ENCODE measurements at places on chromosomes 2 and 18.

DNA sequence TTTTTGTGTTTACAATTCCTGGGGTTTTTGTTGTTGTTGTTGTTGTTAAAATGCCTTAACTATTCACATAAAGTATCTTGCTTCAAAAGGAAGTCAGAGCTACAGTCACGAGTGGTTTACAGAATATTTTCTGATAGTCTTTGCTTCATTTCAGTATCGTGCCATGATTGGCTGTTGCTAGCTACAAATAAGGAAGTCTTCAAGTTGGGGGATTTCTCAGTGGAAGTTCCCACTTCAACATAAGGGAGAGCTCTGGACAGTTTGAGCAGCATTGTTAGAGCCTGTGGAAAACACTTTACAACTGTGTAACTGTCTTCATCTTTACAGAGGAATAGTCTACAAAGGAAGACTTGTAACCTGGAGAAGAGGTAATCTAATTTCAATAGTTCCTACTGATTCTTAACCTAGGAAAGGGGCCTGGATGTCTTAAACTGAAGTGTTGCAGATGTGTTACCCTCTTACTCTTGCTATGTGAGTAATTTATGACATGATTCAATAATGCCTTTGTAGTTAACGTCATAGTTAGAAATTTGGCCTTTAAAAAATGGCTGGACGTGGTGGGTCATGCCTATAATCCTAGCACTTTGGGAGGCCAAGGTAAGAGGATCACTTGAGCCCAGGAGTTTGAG is 23.4 kb upstream of the TANK start:
- DNase-seq: no peak

DNA sequence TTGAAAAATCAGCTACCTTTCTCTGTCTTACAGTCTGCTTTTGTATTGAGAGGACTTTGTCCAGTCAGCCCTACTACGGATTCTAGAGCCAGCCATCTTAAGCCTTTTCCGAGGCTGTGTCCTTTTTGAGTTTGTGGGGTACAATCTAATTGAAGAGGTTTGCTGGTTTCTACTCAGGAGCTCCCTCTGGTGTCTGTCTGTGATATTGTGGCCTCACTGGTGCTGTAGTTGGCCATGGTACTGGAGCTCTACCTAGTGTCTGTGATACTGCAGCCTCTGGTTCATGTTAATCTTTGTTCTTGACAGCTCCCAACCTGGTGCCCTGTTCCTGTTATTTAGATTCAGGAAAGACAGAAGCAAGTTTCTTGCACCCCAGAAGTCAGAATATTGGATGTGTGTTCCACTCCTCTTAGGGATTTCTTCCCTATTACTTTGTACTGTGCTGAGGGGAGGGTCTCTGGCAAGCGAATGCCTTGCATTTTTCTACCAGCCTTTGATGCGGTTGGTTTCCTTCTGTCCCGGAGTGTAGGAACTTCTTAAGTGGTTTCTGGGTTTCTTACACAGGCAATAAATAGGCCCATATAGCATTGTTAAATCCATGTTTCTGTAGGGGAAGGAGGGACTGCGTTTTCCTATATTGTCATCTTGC is 78.5 kb downstream of the ACSL3 start:
- DNase-seq: peak; percentile 73

DNA sequence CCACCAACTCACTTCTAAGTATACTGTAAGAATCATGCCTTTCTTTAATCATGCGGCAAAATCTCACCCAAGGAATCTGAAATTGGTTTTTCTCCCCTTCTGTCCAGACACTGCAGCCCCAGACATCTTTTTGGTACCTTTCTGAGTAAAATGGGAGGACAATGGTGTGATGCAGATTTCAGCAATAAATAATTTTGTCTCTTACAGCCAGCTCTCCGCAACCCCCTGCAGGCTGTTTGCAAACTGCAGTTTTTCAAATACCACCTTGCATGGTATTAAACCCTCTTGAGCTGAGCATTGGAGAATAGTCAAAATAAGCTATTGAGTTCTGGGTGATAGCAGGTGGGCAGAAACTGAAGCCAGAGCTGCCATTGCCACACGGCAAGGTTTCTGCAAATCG is 32.2 kb downstream of the GPR39 start:
- DNase-seq: no peak

GRCh38 chr2:236176417-236176816 is 8.2 kb upstream of the GBX2 start:
- DNase-seq: peak; percentile 36

DNA sequence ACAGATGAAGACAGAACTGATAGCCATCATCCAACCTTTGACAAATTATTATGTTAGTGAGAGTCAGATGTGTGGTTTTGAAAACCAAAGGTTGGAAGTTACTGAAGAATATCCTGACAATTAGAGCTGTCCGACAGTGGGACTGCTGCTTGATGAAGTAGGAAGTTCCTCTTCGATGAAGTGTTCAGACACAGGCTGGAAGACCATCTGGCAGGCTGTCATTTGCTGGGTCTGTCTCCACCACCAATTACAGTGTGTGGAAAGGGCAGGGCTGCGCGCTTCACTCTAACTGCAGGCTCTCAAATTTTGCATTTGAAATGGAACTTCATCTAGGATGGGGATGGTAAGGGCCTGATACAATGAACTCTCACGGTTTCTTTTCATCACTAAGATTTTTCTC is 313.8 kb downstream of the PIK3C3 start:
- no peak for DNase-seq

- no peak for DNase-seq
Observed at GRCh38 chr2:39370101-39370500, 67.0 kb downstream of the MAP4K3 start.

DNA sequence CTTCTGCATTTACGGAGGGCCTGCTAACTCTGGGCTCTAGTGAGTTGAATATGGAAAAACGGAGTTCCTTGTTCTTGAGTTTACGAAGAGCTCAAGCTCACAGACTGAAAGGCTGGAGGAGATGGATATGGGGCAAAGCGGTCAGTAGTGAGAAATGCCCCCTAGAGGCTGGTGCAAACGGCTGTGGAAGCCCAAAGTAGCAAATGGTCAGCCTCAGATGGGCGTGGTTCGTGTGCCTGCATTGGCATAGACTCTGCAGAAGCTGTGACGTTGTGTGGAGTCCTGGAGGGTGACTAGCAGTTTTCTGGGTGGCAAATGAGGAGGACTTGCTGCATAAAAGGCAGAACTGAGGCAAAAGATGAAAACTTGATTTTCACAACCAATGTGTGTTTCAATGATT is 93.6 kb upstream of the TWIST2 start:
- DNase-seq: no peak

GRCh38 chr2:129798626-129799025 is 180.8 kb upstream of the RAB6C start:
- no peak for DNase-seq

GRCh38 chr2:219556413-219556812 is 12.6 kb downstream of the TMEM198 start:
- DNase-seq: no peak

DNA sequence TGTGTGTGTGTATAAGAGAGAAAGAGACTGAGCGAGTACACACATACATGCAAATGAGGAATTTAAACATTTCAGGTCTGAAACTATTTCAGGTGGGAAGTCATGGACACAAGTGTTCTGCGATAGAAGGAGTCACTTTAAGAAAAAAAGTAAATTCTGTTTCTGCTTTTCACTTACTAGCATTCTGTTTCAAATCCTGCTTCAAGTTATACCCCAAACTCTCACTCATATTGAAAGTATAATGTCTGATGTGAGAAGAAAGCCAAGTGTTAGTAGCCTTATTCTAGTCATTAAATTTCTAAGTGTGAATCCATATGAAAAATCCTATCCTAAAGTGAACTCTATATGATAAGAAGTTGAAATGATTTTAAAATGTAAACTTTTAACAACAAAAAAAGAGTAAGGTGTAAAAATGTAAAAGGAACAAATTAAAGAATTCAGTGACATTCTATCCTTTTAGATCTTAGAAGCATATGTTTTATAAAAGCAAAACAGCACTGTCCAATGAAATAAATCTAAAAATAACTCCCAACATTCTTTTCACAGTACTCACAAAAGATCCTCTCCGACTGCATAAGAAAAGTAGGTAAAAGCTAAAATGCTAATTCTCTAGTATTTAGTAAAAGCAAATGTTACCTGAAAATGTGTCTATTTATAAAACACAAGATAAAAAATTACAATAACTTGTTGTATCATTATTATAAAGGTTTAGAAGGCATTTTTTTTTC is 570.6 kb downstream of the ZEB2 start:
- no peak for DNase-seq

- DNase-seq: no peak
Observed at GRCh38 chr2:18336975-18337374, 223.5 kb downstream of the RDH14 start.

DNA sequence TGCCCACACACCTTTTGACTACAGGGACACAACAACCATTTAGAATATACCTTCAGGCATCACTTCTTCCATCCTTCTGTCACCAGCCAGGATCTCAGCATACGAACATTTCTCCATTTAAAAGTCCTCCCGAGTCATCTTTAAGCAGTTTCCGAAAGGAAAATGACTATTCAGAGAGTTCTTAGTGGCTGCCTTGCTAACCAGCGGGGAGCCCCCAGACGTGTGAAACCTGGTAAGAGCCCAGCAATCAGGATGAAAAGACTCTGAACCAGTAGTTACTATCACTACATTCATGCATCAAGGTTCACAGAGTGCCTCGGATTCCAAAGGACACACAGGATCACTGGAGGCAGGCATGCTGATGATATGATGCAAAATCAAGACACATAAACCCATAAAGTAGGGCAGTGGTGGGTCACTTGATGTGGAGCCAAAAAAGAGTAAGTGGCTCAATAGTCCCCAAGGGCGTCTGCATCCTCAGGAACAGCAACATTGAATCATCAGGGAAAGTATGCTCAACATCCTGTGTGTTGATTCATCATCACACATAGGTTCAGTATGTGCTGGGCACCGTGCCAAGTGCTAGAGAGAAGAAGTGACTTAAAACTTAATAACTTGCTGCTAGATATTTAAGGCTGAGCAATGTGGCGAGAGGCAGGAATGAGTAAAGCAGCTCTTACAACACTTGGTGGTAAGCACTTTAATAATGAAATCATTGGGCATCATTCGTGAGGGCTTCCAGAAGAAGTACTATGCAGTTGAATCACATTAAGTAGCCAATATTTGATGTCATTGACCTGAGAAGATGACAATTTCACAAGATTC is 4.4 kb downstream of the CCL20 start:
- DNase-seq: no peak

DNA sequence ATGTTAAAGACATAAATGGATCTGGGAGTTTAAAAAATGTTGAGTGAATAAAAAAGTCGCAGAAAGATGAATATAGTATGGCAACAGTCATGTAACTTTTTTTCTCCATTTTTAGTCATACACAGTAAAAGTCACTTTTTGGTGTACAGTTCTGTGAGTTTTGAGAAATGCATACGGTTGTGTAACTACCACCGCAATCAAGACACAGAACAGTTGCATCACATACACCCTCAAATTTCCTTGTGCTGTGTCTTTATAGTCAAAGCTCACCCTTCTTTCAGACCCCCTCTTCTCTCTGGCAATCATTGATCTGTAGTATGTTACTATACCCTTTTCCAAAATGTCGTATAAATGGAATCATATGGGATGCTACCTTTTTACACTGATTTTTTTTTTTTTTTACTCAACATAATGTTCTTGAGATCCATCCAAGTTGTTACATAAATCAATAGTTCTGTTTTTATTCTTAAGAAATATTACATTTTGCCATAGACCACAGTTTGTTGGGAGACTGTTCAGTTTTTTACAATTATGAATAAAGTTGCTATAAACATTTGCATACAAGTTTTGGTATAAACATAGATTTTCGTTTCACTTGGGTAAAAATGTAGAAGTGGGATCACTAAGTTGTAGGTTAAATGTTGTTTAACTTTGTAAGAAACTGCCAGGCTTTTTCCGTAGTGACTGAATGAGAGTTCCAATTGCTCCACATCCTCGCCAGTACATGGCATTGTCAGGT is 35.4 kb upstream of the AGFG1 start:
- no peak for DNase-seq

GRCh38 chr18:63087421-63088230 is 231.9 kb downstream of the BCL2 start:
- no peak for DNase-seq

- peak; percentile 86 for DNase-seq
Observed at GRCh38 chr2:209473930-209474419, 50.1 kb downstream of the MAP2 start.

- DNase-seq: no peak
Observed at GRCh38 chr18:9741793-9742523, 33.9 kb downstream of the RAB31 start.

DNA sequence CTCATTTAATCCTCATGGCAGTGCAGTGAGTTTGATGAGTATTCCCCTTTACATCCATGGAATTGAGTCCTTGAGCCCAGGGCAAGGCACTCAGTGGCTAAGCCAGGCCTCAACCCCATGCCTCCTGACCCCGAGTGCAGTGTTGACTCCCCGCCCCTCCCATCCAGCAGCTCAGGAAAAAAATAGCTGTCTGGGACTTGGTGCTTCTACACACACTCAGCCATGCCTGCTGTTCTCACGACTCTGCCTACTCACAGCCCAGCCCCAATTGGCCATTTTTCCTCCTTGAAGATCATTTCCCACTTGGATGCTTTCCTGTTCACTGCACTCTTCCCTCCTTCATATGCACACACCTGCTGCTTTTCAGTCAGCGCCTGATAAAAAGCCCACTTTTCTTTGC is 8.8 kb downstream of the FOSL2 start:
- no peak for DNase-seq

GRCh38 chr2:114545052-114545451 is 102.6 kb downstream of the DPP10 start:
- DNase-seq: no peak

- no peak for DNase-seq
Observed at GRCh38 chr2:225274751-225275150, 124.8 kb upstream of the NYAP2 start.

- DNase-seq: no peak
Observed at GRCh38 chr2:201271917-201272316, 11.6 kb downstream of the CASP8 start.

DNA sequence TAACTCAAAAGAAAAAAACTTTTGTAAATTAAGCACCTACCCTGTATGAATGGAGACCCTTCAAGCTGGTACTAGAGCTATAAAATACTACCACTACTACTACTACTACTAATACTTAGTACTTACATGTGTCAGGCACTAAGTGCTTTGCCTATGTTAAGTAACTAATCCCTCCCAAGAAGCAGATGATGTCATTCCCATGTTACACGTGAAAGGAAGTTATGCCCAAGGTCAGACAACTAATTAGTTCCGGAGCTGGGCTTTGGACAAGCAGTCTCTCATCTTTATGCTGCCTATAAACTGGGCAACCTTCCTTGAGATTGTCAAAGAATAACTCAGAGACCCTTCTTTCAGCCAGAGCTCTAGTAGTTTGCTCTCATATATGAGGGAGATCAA is 13.9 kb upstream of the ATP6V1B1 start:
- DNase-seq: no peak

DNA sequence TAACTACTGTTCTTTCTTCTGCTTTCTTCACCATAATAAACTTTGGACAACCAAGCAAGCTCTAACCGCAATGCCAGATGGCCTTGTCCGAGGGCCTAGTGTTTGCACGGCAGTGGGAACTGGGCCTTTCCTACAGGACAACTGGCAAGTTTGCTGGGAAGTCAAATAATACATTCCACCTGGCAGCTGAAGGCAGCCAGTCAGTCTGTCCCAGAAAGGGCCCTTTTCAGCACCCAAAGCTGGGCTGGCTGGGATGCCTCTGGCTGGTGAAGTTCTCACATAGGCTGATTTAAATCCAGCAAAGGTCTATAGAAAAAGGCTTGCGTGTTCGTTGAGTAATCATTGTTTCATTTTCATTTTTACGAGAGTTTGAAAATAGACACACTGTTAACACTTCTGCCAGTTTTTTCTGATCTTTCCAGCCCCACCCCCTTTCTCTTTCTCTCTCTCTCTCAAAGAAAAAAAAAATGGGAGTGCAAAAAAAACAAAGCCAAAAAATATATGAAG is 110.0 kb upstream of the EPAS1 start:
- DNase-seq: peak; percentile 35

- DNase-seq: peak; percentile 47
Observed at GRCh38 chr2:96870626-96871255, 861 bp upstream of the SEMA4C start.

Measured in Jurkat, Clone E6-1 (cell line).